ENCODE measurements at places on chromosomes 2 and 18.

- DNase-seq, result no peak
These were observed 262.5 kb downstream of the TGIF1 start for GRCh38 chr18:3712491-3712890.

DNA sequence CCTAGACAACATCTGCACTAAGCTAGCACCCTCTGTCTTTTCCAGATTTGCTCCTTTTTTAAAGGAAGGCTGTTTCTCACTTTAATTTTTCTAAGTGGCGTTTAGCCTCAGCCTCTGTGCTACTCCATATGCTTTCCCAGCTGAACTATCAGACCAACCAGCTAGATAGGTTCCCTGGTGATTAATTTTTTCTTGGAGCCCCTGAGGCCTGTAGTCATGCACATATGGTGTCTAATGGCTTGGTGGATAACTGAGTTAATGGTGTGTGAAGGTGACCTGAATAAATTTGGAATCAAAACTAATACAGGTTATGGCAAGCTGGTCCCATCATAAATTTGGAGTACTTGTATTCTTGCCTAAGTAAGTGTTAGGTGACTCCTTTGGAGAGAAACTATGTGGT lies 135.5 kb downstream of the MGAT5 start:
- no peak for DNase-seq

DNA sequence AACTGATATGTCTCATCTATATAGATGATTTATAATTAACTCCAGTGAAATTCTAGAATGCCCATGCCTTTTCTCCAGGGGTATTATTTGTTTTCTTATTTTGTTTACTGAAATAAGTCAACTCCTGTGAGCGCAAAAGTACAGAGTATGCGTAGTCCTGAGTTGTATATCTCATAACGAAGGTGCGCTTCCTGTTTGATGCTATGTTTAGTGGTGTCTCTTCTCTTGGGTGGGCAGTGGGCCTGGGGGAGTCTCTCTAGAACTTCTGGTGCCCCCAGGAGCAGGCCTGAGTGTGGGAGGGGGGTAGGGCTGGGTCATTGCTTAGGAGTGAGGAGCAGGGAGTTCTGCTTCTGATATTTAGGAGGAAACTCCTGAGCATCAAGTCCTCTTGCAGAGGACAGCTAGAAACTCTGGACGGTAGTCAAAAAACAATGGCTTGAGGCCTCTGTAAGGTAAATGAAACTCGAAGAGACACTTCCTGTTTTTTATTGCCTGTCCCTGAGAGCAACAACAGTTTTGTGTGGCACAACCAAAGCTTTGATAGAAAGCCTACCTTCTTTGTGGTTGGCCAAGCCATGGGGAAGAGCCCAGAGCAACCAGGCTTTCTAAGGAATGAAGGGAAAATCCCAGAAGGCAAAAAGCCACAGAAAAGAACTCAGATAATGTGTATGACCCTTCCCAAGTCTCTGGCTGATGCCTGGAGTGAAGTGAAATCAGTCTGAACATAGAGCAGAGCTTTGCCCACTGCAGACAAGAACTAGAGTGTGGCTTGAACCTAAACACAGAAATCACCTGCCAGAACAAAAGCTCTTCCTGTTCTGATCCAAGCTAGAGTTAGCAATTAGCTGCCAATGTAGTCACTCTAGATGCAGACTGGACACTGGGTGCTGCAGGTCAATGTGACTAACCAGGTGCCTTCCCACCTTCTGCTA lies 8.5 kb upstream of the SP140L start:
- DNase-seq, result peak; percentile 30

GRCh38 chr18:9971313-9971920 lies 57.6 kb downstream of the VAPA start:
- peak; percentile 73 for DNase-seq

GRCh38 chr18:51226587-51227350 lies 29.3 kb upstream of the MEX3C start:
- no peak for DNase-seq

GRCh38 chr18:3154214-3154613 lies 65.6 kb downstream of the MYOM1 start:
- no peak for DNase-seq

DNA sequence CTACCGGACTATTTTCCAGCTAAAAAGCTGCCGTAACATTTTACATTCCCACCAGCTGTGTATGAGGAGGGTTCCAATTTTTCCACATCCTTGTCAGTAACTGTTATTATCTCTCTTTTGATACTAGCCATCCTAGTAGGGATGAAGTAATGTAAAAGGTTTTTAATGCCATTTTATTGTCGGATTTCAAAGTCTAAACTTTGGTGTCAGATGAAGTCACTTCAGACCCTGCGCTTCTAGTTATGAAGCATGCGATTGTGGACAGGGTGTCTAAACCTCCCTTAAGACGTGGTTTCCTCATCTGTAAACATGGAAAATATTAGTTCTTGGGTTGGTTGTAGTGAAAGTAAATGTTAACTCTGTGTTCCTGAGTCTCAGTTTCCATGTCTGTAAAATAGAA lies 4.7 kb downstream of the DGKD start:
- no peak for DNase-seq

DNA sequence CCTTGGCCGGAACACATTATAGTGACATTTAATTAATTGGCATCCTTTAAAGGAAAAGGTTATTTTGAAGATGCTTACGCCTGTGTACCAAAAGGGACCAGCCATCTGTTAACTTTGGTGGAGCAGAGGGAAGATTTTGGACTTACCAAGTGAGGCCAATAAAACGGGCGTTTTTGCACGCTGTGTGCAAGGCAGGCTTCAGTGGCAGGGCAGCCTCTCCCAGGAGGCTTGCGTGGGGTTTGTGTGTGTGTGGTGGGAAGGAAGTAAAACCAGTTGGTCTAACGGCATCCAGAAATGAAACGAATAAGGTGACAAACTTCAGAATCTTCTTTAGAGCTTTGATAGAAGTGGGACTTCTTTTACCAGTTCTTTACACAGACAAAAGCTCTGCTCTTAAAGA lies 191.7 kb downstream of the PRKCE start:
- peak; percentile 19 for DNase-seq

- DNase-seq, result peak; percentile 31
These were observed 49.2 kb upstream of the NXPH2 start for GRCh38 chr2:138829326-138829919.

Measured in activated CD4-positive, alpha-beta T cell treated with anti-CD3 and anti-CD28 coated beads, Interleukin-10, Interleukin-2, amounts not matched to agents 100 ng/mL and 50 ng/mL, durations not matched to agents 16 hours and 8 hours (primary cell).